T-helper 2 cell (primary cell): ENCODE measurements at places on chromosomes 4 and X.

DNA sequence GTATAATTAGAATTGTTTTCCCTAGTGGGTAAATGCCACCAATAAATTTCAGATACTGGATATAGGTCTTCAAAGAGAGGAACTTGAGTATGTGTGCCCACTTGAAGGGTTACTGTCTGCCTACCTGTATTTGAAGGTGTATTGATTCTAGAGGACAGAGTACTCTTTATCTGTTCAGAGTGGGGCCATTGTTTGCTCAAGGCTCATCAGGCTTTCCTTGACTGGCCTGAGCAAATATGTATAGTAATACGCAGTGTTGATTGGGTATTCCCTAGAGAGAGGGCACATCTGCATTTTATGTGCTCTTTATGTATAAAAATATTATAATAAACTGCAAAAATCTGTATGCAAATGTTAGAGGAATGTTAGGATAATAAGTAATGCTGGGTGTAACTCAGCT, 23.7 kb downstream of the RP2 start:
- DNase-seq, result no peak

DNA sequence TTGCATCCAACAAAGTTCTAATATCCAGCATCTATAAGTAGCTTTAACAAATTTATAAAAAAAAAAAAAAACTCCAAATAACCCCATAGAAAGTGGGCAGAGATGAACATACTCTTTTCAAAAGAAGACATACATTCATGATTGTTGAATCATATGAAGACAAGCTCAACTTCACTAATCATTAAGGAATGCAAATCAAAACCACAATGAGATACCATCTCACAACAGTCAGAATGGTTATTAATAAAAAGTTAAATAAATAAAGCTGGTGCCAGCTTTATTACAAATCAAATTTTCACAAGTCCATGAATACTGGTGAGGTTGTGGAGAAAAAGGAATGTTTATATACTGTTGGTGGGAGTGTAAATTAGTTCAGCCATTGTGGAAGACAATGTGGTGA, 592.0 kb downstream of the IQCM start:
- DNase-seq, result no peak

GRCh38 chrX:120305531-120306141, 5.6 kb downstream of the TMEM255A start:
- DNase-seq, result no peak

DNA sequence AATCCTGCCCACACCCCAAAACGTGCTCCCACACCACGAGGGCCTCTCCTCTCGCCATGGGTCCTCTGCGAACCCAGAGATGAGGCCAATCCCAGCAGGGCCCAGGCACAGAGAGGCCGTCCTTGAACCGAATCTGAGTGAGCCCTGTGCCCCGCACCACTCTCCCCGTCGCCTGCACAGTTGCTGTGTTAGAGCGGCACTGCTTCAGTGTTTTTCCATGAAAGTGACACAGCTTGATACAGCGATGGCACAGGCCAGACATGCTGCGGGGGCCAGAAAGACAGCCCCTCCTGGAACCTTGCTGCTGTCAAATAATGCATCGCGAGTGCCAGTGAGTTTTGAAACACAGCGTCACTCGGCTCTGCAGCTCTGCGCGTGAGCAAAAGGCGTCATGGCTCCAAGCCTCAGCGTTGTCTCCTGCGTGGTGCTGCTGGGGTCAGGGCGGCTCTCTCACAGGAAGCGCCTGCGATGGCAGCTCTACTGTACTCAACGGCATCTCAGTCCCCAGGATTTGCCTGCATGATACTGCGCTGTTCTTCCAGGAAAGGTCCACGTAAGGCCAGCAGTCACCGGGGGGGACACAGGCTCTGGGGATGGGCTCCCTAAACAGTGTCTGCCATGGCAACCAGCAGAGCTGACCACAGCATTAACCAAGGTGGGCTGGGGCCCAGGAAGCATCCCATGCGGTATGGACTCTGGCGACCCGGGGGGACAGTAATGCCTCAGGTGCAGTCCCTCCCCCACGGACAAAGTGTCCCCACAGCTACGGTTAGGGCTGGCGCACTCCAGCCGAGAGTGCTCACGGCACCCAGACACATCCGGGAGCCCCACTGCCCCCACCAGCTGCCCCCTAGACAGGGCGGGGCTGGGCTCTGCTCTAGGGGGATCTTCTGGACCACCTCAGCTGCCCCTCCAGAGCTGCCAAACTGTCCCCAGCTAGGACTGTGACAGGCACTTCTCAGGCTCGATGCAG, 63.1 kb downstream of the ACOX3 start:
- DNase-seq, result no peak

DNA sequence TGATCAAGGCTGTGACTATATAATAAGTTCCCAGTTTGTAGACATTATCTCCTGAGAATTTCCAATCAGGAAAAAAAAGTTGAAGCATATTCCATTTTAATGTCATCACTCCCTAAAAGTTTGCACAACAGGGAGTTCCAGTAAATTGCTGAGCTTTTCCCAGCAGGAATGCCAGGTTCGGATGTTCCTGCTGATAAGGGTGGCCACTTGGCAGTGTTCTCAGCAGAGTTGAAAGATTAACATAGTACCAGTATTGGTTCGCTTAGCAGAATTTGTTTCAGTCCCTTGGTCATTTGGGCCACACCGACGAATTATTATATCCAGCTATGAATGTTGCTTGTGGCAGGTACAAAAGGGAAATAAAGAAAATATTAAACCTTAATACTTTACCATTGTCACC, 5.2 kb upstream of the CXCL2 start:
- no peak for DNase-seq

DNA sequence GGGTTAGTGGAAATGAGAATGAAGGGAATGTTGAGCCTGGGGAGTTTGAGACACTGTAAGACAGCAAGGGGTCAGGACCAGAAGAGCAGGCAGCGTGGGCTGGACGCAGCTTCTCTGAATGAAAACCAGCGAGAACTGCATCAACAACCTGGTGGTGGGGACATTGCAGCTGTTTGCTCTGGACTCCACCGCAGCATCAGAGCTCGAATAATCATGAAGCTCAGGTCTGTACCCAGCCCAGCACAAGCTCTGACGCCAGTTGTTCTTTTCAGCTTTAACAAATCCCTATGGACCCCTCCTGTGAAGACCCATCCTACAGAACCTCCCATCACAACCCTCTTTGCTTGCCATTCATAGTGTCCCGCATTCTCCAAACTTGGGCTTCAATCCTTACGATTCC, 106.8 kb upstream of the PNPLA4 start:
- no peak for DNase-seq
